ENCODE measurements at places on chromosomes 13 and 19.

DNA sequence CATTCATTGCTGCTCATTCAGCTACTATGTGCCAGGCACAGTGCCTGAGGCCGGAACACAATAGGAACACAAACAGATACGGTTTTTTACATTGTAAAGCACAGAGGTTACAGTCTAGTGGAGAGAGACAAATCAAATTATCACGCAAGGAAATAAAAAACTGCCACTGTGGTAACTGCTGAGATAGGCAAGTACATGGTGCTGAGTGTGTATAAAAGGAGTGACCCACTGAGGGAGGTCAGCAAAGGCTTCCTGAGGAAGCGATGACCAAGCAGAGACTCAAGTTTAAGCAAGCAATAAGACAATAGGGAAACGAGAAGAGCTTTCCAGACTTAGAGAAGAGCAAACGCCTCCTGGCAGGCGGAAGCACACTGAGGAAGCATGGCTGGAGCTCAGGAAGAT is 56.4 kb downstream of the NUFIP1 start:
- DNase-seq = no peak

DNA sequence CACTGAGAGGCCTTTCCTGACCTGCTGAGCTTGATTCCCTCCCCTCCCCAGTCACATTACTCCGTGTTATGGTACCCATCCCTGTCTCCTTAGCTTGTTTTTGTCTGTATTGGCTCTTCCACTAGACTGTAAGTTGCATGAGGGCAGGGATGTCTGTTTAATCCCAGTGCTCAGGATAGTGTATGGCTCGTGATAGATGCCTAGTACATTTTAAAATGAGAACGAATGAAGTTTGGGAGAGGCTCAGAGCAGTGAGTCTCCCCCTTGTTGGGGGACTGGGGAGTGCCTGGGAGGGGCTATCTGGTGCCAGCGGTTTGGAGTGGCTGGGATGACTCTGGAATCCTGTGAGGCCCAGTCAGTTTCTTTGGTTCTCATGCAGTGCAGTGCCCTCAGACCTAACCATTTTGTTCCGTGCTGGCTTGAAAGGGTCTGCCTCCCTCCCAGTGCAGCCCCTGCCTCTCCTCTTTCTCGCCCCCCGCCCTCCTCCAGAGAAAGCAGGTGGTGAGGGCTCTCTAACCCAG is 35.5 kb downstream of the ACTN4 start:
- no peak for DNase-seq

GRCh38 chr13:74771964-74772363 is 637.8 kb upstream of the KLF12 start:
- no peak for DNase-seq

DNA sequence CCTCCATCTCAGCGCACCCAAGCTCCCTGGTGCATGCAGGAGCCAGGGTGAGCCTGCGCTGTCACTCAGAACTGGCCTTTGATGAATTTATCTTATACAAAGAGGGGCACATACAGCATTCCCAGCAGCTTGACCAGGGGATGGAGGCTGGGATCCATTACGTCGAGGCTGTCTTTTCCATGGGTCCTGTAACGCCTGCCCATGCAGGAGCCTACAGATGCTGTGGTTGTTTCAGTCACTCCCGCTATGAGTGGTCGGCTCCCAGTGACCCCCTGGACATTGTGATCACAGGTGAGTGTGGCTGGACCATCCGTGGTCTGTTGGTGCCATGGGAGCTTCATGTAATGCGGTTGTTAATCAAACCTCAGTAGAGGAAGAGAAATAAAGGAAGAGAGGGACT is 33.0 kb downstream of the LAIR2 start:
- no peak for DNase-seq

DNA sequence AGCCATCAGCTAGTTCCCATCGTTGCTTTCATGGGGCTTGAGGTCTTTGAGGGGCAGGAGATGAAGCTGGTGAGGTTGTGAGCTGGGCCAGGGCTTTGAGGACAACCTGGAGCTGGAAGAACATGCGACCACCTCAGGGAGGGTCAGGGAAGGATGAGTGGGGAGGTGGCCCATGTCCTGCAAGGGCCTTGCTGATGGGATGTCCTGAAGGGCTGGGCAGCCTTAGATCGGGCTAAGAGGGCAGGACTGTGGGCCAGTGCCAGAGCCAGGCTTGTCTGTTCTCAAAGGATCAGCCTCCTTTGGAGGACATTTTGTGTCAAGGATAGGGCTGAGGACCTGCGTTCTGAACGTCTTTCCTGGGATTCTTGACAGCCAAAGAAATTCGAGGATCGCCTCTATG is 10.5 kb downstream of the CYTH2 start:
- no peak for DNase-seq

GRCh38 chr13:44523146-44524015 is 52.7 kb downstream of the TSC22D1 start:
- DNase-seq = no peak

DNA sequence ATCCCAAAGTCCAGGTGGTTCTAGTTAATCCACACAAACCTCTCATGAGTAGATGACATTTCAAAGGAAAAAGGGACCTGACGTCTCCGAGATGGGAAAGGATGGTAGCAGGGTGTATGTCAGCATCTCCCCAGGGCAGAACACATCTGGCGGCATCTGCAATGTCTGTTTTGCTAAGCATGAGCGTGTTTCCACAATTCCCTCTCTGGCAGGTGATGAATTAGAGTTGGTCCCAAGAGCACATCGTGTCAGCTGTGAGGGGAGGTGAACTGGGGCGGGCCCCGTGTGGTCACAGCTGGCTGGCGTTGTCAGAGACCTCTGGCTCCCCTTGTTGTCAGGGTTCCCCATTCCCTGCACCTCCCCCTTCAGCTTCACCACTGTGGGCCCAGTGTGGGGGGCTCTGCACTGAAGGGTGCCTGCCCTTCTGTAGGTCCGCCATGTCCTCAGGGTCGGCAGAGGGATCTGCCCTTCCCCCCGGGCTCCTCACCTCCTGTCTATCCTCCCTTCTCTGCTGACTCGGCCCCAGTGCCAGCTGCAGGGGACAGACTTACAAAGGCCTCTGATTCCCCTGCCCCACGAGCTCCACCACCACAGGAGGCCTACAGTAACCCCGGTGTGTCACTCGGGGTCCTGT is 58.2 kb downstream of the CDADC1 start:
- DNase-seq = no peak

- no peak for DNase-seq
These were observed 369.9 kb downstream of the PCDH9 start for GRCh38 chr13:66859934-66860877.

GRCh38 chr13:79457390-79457789 is 23.6 kb upstream of the NDFIP2 start:
- no peak for DNase-seq

GRCh38 chr19:13995017-13995728 is 10.9 kb downstream of the RFX1 start:
- DNase-seq = no peak

GRCh38 chr19:9073806-9074205 is 13.1 kb upstream of the OR1M1 start:
- DNase-seq = no peak

DNA sequence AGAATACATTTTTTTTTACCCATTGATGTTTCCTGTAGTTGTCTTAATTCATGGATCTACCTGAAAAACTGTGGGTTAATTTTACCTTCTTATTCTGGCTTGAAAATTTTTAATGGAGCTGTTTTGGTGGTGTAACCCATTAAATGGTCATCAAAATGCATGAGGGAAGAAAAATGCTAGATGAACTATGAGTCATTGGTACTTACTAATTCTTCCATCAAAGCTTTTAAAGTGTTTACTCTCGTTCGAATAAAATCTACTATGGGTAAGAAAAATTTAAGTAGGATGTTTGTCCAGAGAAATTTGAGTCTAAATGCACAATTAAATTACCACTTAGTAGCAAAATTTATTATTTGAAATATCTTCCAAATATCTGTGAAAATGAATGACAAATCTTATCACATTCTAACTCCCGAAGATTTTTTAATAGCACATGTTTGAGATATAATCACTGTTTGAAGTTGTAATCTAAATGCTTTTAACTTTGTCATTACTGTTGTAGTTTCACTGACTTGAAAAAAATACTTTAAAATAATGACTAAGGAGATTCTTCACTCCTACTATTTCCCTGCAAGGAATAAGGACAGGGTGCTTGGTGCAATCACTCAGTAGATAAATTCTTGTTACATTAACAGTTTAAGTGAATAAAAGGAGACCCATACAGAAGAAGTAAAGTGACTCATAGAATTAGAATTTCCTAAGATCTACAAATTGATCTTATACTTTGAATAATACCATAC is 437.7 kb downstream of the IRS2 start:
- DNase-seq = no peak

DNA sequence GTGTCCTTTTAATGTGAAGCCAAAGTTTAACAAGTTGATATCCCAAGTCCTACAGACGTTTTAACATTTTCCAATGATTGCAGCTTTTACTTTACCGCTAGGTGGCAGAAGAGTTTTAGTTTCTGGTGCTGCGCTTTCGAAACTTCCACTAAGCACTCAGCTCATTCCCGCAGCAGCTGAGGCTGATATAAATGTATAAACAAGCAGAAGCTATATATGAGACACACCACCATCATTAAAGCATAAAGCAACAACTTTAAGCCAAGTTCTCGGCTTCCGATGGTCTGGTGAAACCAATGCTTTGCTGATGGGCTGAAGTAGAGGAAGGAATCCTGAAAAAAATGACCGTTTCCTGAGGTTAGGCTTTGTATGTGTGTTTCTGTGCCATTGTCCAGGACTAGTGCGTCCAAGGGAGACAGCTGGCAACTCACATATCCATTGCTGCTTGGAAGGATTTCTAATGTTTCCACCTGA is 753.9 kb downstream of the OLFM4 start:
- no peak for DNase-seq

DNA sequence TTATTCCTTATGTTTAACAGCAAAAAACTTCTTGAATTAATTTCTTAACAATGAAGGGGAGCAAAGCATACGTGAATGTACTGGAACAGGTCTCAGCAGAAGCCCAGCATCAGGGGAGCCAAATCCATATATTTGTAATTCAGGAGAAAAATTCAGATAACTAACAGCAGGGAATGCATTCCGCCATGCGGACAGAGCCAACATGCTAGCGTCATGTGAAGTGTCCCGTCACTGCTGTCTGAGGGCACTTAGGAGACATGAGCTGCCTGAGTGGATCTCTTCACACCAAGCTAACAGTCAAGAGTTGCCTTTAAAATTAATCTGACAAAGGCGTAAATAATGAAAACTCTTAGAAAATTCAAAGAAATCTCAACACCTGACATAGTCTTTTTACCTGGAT is 6.4 kb downstream of the AMER2 start:
- no peak for DNase-seq

DNA sequence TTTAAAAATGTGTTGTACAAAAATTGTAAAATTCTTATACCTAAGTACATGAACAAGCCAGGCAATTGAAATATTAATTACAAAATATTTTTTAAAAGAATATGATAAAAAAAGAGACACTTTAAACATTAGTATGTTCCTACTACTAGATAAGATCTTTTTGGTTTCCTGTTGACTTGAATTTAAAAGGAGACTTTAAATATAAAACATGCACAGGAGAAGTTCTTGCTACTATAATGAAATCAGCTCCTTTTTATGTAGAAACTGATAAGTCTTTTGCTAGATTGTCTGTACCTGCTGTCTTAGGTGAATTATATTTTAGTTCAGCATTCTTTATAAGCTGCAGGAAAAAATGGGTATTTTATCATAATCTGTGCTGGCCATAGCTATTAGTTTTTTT is 140.2 kb downstream of the TNFSF13B start:
- no peak for DNase-seq

GRCh38 chr13:52022356-52022755 is 2.1 kb upstream of the UTP14C start:
- no peak for DNase-seq

GRCh38 chr13:74229242-74229641 is 95.0 kb upstream of the KLF12 start:
- no peak for DNase-seq

DNA sequence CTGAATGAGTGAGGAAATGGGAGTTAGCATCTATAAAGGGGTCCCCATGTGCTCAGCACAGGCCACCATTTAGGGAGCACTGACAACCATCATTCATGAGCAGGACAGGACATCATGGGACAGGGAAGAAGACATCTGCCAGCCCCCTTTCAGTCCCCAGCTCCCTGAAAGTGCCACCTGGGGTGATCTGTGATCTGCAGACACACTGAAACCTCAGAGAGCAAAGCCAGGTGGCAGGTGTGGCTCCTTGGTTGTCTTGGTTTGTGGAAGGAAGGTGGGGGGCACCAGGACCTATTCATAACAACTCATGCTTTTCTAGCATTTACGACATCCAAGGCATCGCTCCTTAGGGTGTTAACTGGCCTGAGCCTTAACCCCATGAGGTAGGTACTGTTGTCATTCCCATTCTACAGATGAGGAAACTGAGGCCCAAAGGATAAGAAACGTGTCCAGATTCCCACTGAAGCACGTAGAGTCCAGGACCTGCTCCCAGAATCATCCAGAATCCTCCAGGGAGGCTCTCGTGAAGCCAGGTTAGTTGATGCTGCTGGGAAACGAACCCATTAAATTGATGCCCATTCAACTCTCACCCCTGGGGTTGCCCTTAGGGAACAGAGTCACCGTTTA is 5.8 kb downstream of the KDELR1 start:
- DNase-seq = no peak

- DNase-seq = no peak
These were observed 11.9 kb downstream of the CILP2 start for GRCh38 chr19:19549804-19550464.

GRCh38 chr19:3836887-3837286 is 32.0 kb downstream of the ZFR2 start:
- DNase-seq = no peak

GRCh38 chr19:7395360-7396066 is 46.8 kb downstream of the ARHGEF18 start:
- DNase-seq = no peak

GRCh38 chr19:21751384-21751783 is 16.0 kb downstream of the ZNF100 start:
- no peak for DNase-seq

GRCh38 chr19:32416749-32417456 is 11.3 kb downstream of the DPY19L3 start:
- no peak for DNase-seq

- no peak for DNase-seq
These were observed 4.4 kb upstream of the LTBP4 start for GRCh38 chr19:40596608-40597328.

DNA sequence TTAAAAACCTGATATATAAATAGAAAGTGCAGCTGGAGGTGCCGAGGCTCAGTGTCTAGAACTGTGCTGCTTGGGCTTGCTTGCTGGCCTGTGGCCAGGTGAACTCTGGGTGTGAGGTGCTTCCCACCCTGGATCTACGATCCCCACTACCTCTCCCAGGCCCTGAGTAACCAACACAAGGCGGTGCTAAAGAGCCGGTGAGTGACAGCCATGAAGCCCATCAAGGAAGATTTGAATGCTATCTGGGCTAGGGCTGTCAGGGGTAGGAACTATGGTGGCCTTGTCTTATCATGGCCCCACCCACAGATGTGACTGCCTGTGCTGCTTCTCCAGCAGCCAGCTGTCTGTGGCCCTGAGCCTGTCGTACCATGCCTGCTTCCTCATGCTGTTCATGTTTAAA is 25.6 kb upstream of the ZNF91 start:
- DNase-seq = no peak
